Thoracic aorta (tissue), 2 donors: ENCODE measurements at places on chromosomes 6 and 20.

GRCh38 chr6:70118670-70119069, 184.2 kb downstream of the COL9A1 start:
- DNase-seq, result no peak

GRCh38 chr6:84691978-84692623, 72.3 kb downstream of the TBX18 start:
- DNase-seq, result no peak

DNA sequence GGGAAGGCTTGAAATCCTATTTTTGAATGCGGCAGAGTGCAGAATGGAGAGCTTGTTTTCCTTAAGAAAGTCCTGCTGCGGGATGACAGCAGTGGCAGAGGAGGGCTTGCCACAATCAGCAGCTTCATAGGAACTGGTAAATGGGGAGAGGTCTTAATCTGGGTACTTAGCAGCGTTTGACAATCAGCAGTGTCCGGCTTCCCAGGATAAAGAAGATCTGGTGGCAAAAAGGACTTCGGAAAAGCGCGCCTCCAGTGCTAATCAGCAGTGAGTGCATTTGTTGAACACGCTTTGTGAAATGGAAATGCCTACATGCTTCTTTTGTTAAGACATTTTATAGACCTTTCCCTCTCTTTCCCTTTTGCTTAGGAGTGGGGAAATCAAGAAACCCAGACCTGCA, 735.7 kb downstream of the QKI start:
- DNase-seq, result no peak

DNA sequence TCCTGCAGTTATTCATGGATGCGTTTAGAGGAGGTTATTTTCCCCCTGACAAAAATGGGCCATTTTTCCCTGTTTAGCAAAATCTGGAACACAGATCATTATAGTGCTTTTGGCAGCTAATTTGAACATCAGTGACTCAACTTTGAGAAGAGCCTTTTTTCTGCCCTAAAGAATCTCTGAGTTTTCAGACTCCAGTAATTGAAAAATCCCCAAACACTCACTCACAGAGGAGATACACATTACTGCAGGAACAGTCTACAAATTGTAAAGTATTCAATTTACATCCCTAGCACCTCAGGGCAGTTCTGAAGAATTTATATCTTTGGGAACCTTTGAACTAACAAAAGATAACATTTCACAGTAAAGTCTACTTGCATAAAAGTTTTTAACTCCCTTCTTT, 966.6 kb upstream of the SLC35B3 start:
- DNase-seq, result no peak

- no peak for DNase-seq
Observed at GRCh38 chr6:30707281-30707850, 9.7 kb downstream of the MDC1 start.

GRCh38 chr6:38485488-38485887, 154.2 kb downstream of the BTBD9 start:
- DNase-seq, result no peak

- DNase-seq, result no peak
Observed at GRCh38 chr6:158191761-158192160, 23.6 kb downstream of the GTF2H5 start.
